ENCODE measurements at places on chromosomes 2 and 18.

- no peak for DNase-seq
These were observed 137.6 kb downstream of the MYO1B start for GRCh38 chr2:191382801-191383200.

DNA sequence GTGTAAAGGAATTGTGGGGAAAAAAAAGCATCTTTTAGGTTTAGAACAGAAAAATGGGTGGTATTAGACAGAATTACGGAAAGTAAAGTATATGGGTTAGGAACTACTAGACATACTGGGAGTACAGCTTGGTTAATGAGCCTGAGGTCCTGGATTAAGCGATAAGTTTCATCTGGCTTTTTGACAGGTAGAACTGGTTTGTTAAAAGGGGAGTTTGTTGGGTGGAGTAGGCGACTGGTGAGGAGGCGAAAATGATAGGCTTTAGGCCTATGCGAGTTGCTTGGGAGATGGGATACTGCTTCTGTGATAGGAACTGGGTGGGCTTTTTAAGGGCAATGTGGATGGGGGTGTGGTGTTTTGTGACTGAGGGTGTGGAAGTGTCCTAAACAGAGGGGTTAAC, 56.5 kb downstream of the KYNU start:
- DNase-seq, result no peak

GRCh38 chr2:16713011-16713423, 47.4 kb upstream of the CYRIA start:
- DNase-seq, result no peak

GRCh38 chr18:80147418-80148325, 38.6 kb downstream of the ADNP2 start:
- DNase-seq, result peak; percentile 33

GRCh38 chr2:43269706-43270105, 43.3 kb upstream of the ZFP36L2 start:
- DNase-seq, result no peak

DNA sequence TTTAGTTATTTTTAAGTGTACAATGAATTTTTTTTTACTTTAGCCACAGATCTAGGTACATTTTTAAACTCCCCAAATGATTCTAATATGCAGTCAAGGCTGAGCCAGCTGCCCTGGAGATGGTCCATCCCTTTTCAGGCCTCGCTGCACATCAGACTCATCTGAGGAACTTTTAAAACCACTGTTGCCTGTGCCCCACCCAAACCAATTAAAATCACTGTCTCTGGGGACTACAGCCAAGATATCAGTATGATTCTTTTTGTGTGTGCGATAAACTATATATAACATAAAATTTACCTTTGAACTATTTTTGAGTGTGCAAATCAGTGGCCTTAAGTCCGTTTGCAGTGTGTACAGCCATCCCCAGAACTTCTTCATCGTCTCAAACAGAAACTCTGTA, 9.1 kb upstream of the MALT1 start:
- DNase-seq, result no peak

GRCh38 chr2:50879457-50879856, 152.5 kb downstream of the NRXN1 start:
- DNase-seq, result no peak
